ENCODE measurements at places on chromosomes 3 and 15.

GRCh38 chr15:22799902-22800301, 13.5 kb downstream of the NIPA1 start:
- DNase-seq = no peak

DNA sequence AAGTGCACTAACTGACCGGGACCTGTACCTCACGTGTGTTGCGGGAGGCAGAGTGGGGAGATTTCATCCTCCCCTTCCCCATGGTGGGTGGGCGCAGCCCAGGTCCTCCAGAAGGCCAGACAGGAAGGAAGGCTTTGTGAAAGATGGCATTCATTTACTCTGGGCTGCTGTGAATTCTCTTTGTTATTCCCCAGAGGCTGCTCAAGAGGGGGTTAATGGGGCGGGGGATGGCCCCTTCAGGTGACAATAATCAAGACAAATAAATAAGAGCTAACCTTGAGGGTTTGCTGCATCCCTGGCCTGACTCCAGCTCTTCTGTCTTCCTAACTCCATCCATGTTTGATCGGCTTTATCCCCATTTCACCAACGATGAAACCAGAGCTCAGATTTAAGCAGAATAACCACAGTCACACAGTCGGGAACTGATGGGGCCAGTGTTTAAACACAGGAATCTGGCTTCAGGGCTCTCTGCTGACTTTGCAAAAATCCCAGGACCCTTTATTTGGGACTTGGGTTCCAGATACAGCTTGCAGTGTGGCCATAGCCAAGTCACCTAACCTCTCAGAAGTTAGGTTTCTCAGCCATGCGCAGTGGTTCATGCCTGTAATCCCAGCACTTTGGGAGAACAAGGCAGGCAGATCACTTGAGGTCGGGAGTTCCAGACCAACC, 16.5 kb downstream of the PIF1 start:
- DNase-seq = no peak

DNA sequence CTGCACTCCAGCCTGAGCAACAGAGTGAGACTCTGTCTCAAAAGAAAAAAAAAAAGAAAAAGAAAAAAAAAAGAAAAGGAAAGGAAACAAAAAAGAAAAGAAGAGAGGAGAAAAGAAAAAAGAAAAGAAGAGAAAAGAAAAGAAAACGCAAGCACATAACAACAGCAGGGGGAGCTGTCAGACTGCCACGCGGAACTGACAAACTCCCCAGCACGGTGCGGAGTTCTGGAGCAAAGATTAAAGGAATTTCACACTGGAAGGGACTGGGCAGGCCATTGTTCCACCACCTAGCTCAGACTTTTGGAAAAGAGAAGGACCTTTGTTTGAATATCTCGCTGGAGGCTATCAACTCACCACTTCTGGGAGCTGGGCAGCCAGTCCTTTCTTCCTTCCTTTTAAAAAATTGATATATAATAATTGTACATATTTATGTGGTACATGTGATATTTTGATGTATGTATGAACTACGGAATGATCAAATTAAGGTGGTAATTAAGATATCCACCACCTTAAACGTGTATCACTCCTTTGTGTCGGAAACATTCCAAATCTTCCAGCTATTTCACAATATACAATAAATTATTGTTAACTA, 40.5 kb downstream of the DPPA2 start:
- no peak for DNase-seq

DNA sequence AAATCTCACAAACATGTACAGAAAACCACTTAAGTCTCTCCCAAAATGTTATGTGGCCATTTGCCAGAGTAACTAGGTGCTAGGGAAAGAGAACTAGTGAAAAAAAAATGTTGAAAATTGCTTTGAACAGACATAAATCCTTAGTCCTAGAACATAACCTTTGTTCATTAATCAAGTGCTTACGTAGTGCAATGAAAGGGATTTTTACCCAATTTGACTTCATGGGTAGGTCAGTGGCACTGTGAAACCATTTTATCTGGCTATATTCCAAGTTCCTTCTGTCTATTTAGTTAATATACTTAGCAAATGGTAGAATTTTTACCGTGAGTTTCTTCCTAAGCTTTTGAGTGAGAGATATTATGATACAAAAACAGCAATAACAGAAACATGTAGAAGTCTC, 209.4 kb downstream of the DIPK2A start:
- no peak for DNase-seq

DNA sequence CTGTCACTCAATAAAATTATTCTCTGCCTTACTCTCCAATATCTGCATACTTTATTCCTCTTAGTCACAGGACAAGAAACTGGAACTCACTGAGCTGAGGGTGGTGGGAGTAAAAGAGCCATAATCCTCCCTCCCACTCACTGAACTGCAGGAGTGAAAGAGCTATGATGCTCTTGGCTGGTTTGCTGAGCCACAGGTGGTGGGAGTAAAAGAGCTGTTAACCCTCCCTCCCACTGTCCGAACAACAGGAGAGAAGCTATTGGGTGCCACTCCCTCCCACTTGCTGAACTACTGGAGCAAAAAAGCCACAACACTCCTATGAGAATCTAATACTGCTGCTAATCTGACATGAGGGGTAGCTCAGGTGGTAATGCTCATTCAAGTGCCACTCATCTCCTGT, 391.0 kb downstream of the NSUN3 start:
- no peak for DNase-seq

GRCh38 chr15:87981969-87982368, 274.6 kb downstream of the NTRK3 start:
- DNase-seq = no peak

DNA sequence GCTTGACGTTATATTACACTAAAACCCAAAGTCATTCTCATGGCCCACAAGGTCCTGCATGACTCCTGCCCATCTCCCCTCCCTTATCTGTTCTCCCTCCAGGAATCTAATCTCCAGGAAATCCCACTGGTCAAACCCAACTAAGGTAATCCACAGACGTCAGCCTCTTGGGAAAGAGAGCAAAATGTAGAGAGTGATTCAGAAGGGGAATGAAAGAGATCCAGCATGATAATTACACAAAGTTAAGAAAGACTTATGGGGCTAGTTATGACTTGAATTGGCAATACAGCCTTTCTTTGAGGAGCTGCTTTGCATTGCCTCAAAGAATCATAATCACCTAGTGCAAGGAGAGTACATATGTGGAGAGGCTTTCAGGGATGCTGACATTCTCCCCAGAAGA, 137.8 kb upstream of the MYRIP start:
- no peak for DNase-seq

GRCh38 chr15:77409259-77410156, 10.4 kb downstream of the PEAK1 start:
- DNase-seq = no peak

- DNase-seq = no peak
Measured at GRCh38 chr3:122828281-122828680, 33.4 kb downstream of the SLC49A4 start.

GRCh38 chr15:52717924-52718323, 38.7 kb upstream of the ATOSA start:
- no peak for DNase-seq

DNA sequence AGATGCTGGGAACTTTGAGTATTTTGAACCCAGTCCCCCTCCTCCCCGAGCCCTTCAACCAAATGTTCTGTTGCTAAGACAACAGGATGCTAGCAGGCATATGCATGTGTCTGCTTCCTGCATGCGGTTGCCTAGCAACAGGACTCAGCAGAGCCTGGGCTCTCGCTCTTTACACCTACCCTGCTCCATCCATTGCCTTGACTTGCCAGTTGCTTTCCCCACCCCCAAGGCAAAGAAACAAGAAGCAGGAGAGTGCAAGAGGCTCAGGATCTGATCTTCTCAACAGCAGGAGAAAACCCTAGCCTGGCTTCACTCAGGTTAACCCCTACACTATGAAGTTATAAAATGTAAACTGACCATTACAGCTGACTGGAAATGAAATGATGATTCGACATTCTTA, 393.0 kb downstream of the IGSF11 start:
- no peak for DNase-seq

DNA sequence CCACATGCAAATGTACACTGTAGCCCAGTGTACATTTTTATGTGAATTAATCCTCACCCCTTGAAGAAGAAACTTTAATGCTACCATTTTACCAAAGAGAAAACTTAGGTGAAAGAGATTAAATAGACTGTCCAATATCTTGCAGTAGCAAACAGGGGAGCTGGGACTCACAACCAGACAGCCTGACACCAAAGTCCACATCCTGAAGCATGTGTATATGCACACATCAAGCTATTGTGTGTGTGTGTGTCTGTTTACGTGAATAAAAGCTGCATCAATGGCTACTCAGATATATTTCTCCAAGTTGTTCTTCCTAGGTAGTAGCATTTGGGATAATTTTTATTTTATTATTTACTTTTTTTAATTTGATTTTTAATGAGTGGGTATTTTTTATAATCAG, 6.7 kb downstream of the ANO10 start:
- DNase-seq = no peak

DNA sequence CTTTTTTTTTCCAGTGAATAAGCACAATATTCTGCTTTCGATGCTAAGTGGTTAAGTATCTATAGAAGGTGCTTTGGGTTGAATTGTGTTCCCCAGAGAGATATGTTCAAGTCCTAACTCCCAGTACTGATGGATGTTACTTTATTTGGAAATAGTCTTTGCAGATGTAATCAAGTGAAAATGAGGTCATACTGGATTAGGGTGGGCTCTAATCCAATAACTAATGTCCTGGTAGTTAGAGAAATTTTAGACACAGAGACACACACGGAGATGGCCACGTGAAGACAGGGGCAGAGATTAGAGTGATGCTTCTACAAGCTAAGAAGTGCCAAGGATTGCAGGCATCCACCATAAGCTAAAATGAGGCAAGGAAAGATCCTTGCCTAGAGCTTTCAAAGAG, 662.3 kb downstream of the NAALADL2 start:
- no peak for DNase-seq

- DNase-seq = no peak
Measured at GRCh38 chr15:25862472-25863110, 536 bp downstream of the ATP10A start.

GRCh38 chr15:77853910-77854309, 221.2 kb upstream of the LINGO1 start:
- DNase-seq = no peak

- no peak for DNase-seq
Measured at GRCh38 chr3:1252061-1252430, 159.2 kb downstream of the CNTN6 start.

DNA sequence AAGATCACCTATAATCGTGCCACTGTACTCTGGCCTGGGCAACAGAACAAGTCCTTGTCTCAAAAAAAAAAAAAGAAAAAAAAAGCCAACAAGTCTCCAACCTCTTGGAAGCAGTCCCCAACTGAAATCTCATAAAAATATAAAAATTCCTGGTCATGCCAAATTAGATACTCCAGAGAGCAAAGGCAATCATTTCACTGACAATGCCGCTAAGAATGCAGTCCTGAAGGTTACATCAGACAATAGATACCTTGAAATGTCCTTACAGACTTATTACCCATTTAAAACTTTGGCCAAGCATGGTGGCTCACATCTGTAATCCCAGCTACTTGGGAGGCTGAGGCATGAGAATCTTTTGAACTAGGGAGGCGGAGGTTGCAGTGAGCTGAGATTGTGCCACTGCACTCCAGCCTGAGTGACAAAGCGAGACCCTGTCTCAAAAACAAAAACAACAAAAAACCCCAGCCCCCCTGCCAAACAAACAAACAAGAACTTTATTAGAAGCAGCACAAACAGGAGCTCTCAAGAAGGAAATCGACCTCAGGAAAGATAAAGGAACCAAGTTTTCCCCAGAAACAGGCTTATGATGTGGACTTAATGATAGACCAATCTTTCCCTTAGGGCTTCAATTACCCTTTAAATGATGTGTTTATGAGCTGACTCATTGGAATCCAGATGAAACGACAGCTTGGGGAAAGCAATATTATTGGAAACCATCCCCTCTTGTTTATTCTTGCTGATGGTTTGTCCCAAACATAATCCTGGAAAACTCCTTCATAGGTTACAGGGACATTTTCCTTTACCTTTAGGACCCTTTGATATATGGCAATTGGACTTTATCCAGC, 53.1 kb upstream of the XCR1 start:
- no peak for DNase-seq

DNA sequence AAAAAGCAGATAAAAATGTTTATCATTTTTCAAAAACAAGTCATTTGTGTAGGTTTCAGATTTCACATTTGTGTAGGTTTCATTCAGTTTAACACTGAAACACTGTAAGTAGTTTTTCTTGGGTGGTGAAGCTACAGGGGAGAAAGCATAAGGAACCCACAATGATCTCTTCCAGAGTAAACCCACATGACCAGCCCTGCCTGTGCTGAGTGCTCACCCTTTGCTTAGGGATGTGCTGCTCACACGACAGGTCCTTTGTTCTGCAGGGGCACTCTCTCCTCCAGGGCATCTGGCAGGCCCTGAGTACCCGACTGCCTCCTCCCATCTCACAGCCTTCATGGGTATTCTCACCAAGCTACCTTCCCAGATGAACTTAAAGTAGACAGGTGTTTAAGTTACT, 28.9 kb downstream of the ZXDC start:
- no peak for DNase-seq

- DNase-seq = no peak
Measured at GRCh38 chr3:152609891-152610290, 225.0 kb upstream of the P2RY1 start.

GRCh38 chr3:191383124-191383523, 52.8 kb upstream of the UTS2B start:
- DNase-seq = no peak

DNA sequence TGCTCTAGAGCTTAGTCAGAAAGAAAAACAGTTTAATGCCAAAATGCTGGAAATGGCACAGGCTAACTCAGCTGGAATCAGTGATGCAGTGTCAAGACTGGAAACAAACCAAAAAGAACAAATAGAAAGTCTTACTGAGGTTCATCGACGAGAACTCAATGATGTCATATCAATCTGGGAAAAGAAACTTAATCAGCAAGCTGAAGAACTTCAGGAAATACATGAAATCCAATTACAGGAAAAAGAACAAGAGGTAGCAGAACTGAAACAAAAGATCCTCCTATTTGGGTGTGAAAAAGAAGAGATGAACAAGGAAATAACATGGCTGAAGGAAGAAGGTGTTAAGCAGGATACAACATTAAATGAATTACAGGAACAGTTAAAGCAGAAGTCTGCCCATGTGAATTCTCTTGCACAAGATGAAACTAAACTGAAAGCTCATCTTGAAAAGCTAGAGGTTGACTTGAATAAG, 150.5 kb upstream of the LRRFIP2 start:
- no peak for DNase-seq

DNA sequence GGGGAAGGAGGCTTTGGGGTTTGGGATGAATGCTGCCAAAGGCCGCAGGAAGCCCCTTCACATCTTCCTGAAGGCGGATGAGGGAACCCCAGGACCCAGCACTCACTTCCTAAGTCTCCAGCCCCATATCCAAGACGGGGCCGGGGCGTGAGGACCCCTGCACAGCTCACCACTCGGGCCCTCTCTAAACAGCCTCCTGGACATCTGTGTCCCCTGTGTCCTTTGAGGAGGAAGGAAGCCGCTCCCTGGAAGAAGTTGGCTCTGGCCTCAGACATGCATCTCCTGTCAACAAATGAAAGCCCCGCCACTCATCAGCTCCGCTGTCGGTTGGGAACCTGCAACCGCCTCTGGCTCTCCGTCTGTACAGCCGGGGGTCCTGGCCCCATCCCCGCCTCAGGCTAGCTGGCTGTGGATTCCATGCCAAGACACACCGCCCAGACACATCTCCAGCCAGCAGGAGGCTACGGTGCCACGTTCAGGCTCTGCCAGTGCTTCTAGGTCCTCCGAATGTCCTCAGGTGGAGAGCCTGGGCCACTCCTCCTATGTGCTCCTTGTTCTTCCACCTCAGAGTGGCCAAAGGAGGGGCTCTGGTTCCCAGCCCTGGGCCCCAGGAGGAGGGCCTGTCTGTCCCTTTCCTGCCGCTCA, 140.0 kb upstream of the MEF2A start:
- DNase-seq = no peak

Measured in stimulated activated CD4-positive, alpha-beta T cell treated with anti-CD3 and anti-CD28 coated beads, Interleukin-15, amount 100 ng/mL, for 48 hours (primary cell).